ENCODE measurements at places on chromosomes 2 and 18.

DNA sequence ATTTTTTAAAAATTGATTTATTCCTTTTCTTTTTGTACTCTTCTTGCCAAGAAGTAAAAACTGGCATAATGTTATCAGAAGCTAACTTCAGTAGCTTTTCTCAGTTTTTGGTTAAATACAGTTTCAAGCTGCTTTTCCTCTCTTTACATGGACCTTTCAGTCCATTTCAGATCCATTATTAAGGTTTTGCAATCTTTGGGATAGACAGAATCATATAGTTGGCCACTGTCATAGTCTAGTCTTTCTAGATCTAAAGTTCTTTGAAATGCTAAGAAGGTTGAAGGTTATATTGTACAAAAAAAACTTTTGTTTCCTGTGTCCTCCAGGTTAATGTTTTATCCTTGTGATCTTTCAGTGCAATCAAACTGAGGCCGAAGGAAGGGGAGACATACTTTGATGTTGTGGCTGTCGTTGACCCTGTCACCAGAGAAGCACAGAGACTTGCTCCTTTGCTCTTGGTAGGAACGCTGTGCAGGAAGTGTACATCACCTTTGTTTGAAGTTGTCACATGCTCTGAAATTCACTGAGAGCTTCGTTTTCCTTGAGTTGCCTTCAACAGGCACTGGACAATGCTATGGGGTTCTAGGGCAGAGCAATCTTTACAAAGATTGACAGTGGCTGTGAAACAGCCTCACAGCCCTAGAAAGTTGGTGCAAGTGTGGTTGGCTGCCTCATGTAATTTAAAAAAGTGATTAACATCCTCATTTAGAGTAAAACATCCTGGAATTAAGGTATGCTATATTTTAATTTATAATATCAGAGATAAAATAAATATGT lies 79.1 kb downstream of the UGGT1 start:
- no peak for DNase-seq

GRCh38 chr2:175595139-175595538 lies 406.9 kb downstream of the LNPK start:
- DNase-seq, result no peak

- DNase-seq, result no peak
These were observed 269.9 kb downstream of the MYT1L start for GRCh38 chr2:2061091-2061696.

GRCh38 chr18:8963876-8964275 lies 138.6 kb upstream of the NDUFV2 start:
- DNase-seq, result no peak

GRCh38 chr2:99802734-99803133 lies 312.9 kb upstream of the REV1 start:
- DNase-seq, result no peak

DNA sequence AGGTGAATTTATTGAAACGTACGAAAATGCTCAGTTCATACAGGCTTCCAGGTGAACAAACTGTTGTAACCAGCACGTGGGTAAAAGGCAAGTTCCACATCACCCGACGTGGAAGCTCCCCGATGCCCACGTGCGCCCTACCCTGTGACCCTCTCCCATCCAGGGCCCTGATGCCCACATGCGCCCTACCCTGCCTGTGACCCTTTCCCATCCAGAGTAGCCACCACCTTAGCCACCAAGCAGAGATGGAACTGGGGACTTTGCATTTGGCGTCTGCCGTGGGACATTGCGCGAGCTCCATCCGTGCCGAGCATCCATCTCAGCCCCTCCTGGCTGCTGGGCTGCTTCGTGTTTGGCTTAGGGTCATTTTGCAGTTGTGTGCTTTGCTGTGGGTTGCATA lies 37.5 kb downstream of the ANO7 start:
- no peak for DNase-seq

DNA sequence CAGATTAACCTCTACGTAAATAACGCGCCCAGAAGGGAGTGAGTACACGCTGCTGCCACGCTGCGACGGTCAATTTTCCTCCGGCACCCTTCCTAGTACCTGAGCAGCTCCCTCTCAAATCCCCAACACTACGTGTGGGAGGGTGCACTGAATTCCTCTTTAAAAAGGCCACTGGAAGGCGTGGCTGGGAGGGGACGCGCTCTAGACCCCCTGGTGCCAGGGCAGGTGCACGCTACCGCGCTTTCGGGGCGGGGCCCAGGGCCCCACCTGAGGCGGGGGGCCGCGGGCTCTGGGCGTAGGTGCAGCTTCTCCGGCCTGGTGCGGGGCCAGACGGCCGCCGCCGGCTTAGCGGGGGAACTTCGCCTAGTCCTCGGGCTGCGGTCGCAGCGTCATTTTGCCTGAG lies 668 bp upstream of the ANKRD12 start:
- peak; percentile 39 for DNase-seq

GRCh38 chr18:1026930-1027329 lies 122.3 kb downstream of the ADCYAP1 start:
- DNase-seq, result no peak

DNA sequence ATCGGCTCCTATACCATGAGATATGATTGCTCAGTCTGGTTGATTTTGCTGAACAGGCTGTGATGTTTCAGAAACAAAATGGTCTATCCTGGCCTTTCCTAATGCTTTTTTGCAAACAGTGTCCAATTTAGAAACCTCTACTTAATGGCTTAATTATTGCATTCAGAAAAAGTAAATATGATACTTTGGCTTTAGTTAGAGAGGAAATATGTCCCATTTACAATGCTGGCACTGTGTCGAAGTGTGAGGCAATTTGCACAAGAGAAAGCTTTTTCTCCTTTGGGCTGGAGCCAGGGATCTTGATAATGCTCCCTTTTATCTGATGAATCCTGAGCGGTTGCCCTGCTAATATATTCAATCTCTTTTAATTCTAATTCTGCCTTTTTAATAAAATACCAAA lies 418.9 kb downstream of the EPHA4 start:
- no peak for DNase-seq

DNA sequence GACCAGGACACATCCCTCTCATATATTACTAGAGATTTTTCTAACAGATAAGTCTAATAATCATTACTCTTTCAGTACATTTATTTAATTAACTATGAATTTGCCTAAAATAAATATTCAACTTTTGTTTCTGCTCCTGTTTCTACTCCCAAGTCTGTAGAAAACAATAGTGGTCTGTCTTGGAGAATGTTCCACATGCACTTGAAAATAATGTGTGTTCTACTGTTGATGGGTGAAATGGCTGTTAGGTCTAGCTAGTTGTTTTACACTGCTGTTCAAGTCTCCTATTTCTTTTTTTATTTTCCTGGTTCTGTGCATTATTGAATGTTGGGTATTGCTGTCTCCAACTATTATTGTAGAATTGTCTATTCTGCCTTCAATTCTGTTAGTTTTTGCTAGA lies 47.2 kb downstream of the SPOPL start:
- DNase-seq, result no peak

DNA sequence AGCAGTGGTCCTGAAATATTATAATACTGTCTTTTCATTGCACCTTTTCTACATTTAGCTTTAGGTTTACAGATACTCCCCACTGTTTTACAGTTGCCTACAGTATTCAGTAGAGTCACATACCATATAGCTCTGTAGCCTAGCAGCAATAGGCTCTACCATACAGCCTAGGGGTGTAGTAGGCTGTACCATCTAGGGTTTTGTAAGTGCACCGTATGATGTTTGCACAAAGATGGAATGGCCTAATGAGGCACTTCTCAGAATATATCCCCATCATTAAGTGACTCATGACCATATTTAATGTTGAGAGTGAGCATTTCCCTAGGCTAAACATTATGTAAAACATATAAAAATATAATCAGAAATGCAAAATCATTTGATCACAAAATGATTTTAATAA lies 511.3 kb upstream of the RAB12 start:
- no peak for DNase-seq

DNA sequence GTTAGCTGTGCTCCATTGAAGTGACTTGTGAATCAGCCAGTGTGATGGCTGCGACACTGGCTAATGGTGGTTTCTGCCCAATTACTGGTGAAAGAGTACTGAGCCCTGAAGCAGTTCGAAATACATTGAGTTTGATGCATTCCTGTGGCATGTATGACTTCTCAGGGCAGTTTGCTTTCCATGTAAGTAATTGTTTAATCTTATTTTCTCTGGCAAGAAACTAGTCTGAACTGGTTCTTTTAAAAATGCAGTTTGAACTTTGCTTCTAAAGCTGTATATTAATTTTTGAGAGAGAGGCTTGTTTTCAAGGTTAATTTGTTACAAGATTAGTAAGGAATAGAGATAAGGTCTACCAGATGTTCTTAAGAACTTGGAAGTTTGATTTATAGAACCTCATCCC lies 46.7 kb downstream of the GLS start:
- DNase-seq, result no peak

DNA sequence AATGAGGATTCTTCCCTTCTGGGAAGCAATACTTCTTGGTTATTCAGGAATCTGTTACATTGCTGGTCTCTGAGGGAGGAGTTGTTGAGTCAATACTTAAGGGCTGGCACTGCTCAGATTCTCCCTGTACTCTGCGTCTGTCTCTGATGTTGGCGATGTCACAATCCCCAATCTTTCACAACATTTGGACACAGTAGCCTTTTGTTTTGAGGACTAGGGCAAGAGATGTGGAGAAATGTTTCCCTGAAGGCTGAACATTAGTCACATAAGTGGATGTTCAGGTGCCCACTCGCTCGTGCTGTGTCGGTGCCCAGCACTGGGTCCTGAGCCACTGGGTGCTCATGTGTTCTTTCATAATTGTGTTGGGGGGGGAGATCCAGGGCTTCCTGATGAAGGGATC lies 55.0 kb downstream of the MAPK4 start:
- DNase-seq, result no peak

DNA sequence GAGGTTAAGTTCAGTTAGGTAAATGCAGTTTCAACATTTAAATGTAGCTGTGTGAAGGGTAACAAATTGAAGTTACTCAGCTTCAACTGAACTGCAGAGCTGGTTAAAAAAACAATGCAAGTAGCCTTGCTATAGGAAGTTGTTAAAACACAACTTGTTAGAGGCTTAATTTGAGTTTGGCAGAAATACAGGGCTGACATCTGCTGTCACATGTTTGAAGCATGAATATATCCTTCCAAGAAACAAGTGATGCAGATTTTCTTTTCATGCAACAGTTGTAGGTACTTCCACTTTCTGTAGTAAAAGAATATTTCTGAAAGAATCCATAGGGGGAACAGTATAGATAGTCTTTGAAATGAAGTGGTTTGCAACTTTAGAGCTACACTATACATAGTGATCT lies 208.7 kb upstream of the RASGRP3 start:
- no peak for DNase-seq

GRCh38 chr2:13652531-13653313 lies 936.0 kb downstream of the TRIB2 start:
- DNase-seq, result no peak

GRCh38 chr2:130832296-130832940 lies 4.3 kb upstream of the ARHGEF4 start:
- DNase-seq, result no peak

DNA sequence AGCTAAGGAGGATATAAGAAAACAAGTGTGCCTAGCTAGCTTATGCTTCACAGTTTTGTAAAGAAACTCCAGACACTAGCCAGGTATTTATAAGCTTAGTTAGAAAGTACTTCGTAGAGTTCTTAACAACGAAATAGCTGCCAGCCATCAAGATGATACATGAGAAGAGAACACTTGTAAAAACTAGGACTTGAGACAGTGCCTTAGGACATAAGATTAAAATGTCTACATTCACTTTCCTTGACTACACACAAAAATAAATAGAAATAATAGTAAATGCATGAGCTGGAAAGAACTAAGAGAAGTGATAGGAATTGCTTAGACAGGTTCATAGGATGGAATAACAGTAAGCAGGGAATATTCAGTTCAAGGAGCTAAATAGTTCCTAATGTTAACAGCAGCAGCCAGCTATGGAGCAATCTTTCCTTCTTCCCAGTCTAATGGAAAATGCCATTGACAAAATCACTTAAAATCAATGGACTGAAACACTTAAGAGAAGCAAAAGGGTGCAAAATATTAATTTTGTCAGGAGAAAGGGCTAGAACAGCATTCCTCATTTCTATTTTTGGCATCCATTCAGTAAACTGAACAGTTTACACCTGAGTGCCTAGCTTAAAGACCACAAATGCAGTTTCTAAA lies 186.6 kb downstream of the PDE11A start:
- DNase-seq, result no peak

- no peak for DNase-seq
These were observed 133.9 kb downstream of the ATP9B start for GRCh38 chr18:79203017-79203605.

DNA sequence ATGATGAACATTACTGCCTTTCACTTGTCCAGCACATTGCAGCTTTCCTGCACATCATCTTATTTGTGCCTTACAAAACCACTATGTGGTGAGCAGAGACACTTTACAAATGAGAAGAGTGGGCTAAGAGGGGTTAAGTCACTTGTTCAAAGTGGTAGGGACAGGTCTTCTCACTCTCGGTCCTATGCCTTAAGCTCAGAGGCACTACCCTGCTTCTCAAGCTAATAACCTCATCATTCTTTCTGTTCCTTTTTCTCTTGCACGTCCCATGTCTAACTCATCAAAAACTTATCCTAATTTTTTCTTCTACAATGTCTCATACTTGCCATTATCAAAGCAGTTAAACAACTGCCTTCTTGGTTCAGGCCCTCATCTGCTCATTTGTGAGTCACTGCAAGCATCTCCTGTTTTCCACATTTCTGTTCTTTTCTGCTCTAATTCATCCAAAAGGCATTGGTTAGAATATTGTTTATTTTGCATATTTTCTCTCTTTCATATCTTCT lies 21.9 kb upstream of the NCOA1 start:
- no peak for DNase-seq

- DNase-seq, result no peak
These were observed 121.9 kb downstream of the CACNB4 start for GRCh38 chr2:151976945-151977353.

DNA sequence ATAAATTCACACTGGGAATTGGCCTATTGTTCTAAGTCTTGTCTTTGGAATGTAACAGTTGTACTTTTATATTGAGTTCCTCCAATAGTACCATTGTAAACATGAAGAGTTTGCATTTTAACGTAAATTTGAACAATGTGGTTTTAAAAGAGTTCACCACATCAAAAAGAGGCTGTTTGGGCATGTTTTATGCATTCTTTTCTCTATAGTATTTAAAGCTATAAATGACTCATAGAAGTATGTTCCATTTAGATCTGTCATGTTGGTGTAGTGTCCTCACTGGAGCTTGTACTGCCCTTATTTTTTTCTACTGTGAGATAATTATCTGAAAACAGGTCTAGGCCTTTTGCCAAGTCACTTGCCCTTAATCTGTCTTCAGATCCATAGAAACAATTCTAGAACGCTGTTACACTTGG lies 141.9 kb downstream of the RHBDD1 start:
- DNase-seq, result peak; percentile 64

- DNase-seq, result no peak
These were observed 21.3 kb downstream of the SLC66A2 start for GRCh38 chr18:79930020-79930642.

- DNase-seq, result no peak
These were observed 166.1 kb upstream of the ZNF521 start for GRCh38 chr18:25517881-25518715.

All from HAP-1 (cell line).